ENCODE measurements at places on chromosomes 2 and 18.
A peak's percentile ranks its signal among the peaks of the same experiment; 100 is the strongest.

- DNase-seq: no peak
These were observed 24.9 kb downstream of the FHL2 start for GRCh38 chr2:105373895-105374401.

DNA sequence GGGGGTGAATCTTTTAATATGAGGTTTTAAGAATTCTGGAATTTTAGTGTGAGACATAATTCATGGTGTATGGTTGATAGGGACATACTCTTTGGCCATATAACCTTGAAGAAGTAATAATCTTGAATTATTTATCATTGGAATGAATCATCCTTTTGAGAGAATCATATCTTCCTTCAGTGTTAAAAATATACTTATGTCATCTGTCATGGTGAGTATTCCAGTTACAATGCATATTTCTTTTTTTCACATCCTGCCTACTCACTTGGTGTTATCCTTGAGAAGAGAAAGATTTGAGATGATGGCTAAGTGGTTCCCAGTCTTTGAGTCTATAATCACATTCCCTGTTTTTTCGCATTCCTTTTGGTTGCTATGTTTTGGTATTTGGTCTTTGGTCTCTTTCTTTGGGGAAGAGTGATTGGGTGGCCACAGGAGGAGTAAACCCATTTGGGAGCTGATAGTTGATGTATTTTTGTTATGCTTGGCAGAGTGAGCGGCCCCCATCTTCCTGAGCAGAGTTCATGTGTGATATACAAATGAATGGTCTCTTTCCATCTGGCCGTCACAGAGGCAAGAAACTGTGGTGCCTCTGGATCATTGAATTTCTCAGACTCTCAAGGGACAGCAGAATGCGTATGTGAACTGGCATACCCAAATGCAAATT lies 21.6 kb downstream of the ASAP2 start:
- DNase-seq: no peak

DNA sequence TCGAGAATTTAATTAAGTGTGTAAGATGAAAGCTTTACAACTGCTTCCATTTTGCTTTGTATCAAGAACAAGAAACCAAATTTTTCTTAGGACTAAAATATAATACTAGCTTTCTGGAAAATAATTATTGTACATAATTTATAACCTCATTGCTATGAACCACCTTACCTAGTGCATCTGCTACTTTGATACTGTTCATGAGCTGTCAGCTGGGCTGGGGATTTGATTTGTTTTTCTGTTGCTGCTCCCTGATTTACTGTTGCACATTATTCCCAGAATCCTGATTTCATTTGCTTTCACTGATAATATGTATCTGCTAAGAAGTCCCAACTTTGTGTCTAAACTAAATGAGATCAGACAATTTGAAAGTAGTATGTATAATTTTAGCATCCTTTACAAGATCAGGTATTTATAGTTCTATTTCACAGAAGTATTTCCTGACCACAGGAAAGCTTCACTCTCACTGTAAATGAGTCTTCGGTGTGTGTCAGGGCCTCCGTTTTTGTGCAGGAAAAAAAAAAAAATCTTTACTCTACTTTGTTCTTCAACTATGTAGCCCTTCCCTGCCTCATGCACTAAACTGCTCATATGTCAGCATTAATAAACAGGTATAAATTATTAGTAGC lies 105.6 kb upstream of the CCDC150 start:
- DNase-seq: no peak

GRCh38 chr2:40038646-40039045 lies 259.6 kb upstream of the THUMPD2 start:
- no peak for DNase-seq

DNA sequence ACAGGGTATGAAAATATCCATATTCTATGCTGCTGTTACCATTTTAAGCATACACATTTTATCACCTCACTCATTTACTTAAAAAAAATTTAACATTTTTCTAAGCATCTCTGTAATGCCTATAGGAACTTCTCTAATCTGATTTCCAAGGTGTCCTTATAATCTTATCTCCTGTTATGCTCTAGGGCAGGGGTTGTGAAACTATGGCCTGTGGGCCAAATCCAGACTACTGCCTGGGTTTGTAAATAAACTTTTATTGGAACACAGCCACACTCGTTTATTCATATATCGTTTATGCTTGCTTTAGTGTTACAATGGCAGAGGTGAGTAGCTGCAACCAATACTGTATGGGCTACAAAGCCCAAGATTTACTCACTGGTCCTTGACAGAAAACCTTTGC lies 151.6 kb downstream of the RAPGEF4 start:
- DNase-seq: no peak

- no peak for DNase-seq
These were observed 2.8 kb downstream of the MFSD2B start for GRCh38 chr2:24012521-24013188.

DNA sequence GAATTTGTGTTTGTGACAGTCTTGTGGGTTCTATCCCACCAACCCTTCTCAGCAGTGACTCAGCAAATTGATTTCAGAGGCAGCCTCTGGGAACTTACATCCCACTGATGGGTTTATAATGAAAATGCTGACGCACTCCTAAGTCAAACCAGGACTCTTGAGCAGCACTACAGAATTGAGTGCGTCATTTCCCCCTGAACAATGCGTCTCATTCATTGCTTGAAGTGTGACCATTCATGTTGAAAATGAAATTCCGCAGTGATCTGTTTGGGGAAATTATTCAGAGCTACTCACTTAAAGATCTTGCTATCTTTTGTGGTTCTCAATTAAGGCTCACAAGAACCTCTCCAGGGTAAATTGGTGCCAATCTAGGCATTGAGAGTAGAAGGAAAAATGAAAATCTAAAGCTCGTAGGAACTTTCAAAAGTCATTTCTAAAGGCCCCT lies 417.7 kb upstream of the SLC14A2 start:
- DNase-seq: no peak

- peak; percentile 18 for DNase-seq
These were observed 745.6 kb upstream of the RAB6C start for GRCh38 chr2:129233751-129234406.

- DNase-seq: no peak
These were observed 333.3 kb downstream of the PLCL1 start for GRCh38 chr2:198137733-198138132.

DNA sequence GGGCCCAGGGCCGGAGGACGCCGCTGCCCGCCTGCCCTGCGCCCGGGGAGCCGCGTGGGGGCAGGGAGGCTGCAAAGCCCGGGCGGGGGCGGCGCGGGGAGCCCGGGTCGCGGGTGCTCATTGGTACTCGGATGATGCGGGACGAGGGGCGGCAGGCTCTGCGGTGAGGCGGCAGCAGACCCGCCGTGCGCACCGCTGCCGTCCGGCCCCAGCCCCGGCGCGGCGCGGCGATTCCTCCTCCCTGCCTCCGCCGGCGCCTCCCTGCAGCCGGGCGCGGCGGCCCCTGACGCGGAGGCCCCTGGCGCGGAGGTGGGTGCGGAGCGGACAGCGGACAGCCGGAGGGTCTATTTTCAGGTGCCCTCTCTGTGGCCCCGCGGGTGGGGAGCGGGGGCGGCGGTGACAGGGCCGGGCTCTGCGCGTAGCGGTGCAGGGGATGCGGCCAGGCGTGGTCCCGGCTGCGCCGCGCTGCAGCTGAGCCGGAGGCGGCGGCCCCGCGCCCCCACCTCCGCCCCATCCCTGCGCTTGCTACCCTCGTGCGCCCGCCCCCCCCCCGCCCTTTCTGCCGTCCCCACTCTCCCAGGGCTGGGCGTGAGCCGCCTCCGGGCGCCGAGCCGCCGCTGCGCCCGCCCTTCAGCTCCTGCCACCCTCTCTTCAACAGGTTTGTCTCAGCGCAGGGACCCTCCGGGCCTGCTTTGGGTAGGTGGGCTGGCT lies 640 bp downstream of the SPTBN1 start:
- DNase-seq: peak; percentile 51

DNA sequence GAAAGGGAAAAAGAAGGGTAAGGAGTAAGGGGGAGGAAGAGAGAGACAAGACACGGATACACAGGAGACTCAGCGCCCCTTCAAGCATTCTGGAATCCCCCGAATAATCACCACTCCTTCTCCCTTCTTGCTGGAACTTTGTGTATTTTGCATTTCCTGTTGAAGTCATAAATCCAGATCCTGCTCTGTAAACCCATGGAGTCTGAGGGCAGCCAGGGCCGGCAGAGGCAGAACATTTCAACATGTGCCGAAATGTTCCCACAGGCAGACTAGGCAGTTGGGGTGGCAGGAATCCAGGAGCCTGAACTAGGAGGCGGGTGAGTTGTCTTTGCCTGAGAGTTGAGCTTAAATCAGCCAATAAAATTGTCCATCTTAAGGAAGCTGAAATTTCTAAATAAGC lies 193.1 kb downstream of the SH3RF3 start:
- no peak for DNase-seq

DNA sequence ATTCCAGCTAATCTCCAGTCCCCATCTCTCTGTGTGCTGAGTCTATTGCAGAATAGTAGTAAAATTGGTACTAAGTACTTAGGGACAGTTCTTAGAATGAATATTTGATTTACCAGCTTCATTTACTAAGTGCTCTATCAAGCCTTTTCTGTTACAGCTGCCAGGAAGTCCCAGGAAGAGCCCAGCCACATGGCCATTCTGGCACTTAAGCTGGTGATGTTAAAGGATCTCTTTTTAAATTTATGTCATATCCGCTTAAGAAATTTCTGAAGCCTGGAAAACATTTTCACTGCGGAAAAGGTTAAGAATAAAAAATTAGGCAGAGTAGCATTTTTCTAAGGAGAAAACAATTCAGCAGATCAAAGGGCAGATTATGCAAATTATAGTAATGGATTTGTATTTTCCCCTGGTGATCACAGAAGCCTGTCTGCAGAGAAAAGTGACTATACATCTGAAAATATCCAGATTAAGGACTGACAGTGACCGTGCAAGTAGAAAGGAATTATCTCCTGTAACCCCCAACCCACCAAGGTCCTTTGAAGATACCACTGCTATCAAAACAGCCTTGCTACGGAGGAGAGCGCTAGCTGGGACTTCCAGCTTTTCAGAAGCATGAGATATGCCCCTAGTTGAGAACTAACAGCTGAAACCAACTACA lies 260.8 kb downstream of the SH3BP4 start:
- DNase-seq: no peak

- DNase-seq: peak; percentile 18
These were observed 40.6 kb downstream of the SPC25 start for GRCh38 chr2:168849610-168850009.

DNA sequence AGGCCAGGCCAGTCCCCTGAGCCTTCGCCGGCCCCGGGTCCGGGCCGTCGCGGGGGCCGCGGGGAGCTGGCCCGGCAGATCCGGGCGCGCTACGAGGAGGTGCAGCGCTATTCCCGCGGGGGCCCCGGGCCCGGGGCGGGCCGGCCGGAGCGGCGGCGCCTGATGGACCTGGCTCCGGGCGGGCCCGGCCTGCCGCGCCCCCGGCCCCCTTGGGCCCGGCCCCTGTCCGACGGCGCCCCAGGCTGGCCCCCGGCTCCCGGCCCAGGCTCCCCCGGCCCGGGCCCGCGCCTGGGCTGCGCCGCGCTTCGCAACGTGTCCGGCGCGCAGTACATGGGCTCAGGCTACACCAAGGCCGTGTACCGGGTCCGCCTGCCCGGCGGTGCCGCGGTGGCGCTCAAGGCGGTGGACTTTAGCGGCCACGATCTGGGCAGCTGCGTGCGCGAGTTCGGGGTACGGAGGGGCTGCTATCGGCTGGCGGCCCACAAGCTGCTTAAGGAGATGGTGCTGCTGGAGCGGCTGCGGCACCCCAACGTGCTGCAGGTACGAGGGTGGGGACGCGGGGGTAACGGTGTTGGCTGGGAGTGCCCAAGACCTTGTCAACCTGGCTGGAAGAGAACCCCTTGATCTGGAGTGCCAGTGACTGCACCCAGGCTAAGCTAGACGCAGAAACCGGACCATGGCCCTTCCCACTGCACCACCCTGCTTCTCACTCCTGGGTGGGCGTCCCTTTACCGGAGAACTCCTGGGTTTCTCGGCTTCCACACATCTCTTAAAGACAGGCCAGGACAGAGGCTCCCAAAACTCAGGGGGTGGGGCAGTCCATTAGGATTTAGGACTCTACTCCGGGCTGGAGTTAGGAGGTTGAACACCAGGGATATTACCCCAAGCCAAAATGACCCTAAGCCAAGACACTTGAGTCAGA lies 739 bp downstream of the PKDCC start:
- DNase-seq: no peak

- no peak for DNase-seq
These were observed 102.9 kb downstream of the OSR1 start for GRCh38 chr2:19255481-19255880.

DNA sequence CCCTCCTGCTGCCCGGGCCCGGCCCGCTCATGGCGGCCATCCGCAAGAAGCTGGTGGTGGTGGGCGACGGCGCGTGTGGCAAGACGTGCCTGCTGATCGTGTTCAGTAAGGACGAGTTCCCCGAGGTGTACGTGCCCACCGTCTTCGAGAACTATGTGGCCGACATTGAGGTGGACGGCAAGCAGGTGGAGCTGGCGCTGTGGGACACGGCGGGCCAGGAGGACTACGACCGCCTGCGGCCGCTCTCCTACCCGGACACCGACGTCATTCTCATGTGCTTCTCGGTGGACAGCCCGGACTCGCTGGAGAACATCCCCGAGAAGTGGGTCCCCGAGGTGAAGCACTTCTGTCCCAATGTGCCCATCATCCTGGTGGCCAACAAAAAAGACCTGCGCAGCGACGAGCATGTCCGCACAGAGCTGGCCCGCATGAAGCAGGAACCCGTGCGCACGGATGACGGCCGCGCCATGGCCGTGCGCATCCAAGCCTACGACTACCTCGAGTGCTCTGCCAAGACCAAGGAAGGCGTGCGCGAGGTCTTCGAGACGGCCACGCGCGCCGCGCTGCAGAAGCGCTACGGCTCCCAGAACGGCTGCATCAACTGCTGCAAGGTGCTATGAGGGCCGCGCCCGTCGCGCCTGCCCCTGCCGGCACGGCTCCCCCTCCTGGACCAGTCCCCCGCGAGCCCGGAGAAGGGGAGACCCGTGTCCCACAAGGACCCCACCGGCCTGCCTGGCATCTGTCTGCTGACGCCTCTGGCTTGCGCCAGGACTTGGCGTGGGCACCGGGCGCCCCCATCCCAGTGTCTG lies 767 bp downstream of the RHOB start:
- DNase-seq: peak; percentile 40

Measured in SW480 (cell line).